ENCODE measurements at places on chromosomes 5 and 9. TPM values are rescaled to one million over a fixed set of nuclear protein-coding genes. Genes with fewer than 3 reads are reported as not detected.

Gene GABRA1
- not detected for total RNA-seq

Gene PSMD5
- 31.0 TPM for total RNA-seq

Gene OLFM1
- 10.3 TPM for total RNA-seq

Gene DND1
- total RNA-seq: 0.64 TPM

Gene FOXD4L4
- 0.07 TPM for total RNA-seq

Gene CCDC187
- total RNA-seq: not detected

Gene CDO1
- total RNA-seq: not detected

Gene SNCB
- total RNA-seq: 0.96 TPM

Gene GADD45G
- total RNA-seq: 0.42 TPM

Gene IL31RA
- total RNA-seq: 1.8 TPM

Data from A549 treated with GW870086 at 1 μM for 4 hours (cell line).